ENCODE measurements at places on chromosomes 4 and X.

GRCh38 chrX:64265265-64265664 lies 34.9 kb upstream of the ASB12 start:
- no peak for DNase-seq

- DNase-seq: no peak
These were observed 128.7 kb downstream of the MSL3 start for GRCh38 chrX:11886745-11887144.

GRCh38 chr4:28822163-28822562 lies 1898.0 kb upstream of the PCDH7 start:
- DNase-seq: no peak

- DNase-seq: no peak
These were observed 1.2 kb upstream of the TMEM47 start for GRCh38 chrX:34658326-34658725.

- DNase-seq: no peak
These were observed 49.2 kb downstream of the PRPS1 start for GRCh38 chrX:107677501-107677901.

- DNase-seq: no peak
These were observed 27.6 kb downstream of the QRFPR start for GRCh38 chr4:121353213-121353612.

DNA sequence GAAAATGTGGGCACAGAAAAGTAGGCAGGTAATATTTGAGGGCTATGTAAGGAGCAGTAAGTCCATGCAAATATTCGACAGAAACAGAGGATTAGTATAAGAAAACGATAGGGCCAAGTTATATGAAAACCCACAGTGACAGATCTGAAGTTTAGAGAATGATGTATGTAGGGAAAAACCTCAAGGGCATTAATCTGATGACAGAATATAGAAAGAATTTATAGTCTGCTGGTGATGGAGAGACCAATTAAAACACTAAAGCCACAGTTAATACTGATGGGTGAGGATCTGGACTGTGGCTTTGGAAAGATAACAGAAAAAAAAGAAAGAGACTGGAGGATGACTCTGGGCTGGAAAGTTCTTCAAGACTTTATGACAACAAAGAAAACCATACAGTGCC lies 169.7 kb downstream of the PALLD start:
- DNase-seq: no peak

- DNase-seq: no peak
These were observed 31.2 kb upstream of the TMEM184C start for GRCh38 chr4:147586032-147586431.
